Right forelimb (tissue), 1 donor: ENCODE measurements at places on chromosomes 6 and 20.

DNA sequence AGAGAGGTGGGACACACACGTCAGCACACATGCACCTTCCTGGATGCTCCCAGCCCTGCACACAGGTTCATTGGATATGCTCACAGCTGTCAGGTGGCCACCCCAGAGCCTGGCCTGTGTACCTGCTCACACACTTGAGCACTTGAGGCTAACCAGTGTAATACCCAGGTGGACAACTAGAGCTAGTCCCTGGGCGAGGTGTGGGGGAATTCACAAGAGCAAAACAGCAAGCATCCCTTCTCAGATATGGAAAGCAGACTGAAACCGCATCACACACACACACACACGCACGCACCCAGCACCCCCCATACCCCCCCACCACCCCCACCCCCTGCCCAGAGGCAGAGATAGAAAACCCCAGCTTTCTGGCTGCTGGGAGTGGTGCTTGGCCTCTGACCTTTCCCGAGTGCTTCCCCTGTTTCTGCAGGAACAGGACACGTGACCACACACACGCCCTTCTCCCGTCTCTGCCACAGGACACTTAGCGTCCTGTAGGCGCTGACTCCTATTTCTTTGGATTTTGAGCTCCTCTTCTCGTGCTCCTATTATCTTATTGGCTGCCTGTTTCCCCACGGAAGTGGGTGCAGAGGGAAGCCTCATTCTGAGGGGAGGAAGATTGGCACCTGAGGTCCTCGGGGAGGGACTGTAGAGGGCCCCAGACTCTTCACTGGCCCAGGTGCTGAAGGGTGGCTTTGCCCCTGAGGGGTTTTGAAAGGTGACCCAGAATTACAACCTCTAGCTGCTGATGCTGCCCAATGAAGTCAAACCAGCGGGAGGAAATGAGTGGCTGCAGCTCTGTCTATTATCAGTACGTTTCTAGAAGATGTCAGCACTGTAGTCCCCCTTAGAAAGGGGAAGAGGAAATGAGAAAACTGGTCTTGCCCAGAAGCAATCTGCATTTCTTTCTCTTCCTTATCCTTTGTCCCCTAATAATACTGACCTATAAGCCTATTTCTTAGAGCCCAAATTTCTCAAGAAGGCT is 65.8 kb downstream of the SYTL3 start:
- no peak for DNase-seq

DNA sequence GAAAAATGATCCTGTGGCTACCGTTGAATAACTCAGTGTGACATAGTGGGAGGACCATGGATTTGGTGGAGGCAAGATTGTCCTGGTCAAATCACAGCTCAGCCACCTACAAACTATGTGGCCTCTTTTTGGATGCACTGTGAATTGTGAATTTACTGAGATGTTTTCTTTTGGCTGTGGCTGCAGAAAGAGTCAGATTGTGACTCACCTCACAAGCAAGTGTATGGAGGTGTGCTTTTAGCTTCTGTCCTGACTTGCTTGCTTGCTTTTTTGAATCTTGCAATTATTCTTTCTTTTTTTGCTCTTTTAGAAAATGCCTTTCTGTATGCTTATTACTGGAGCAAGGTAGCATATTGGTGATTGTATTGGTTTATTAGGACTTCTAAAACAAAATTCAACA is 122.9 kb upstream of the FOXO3 start:
- DNase-seq, result no peak

DNA sequence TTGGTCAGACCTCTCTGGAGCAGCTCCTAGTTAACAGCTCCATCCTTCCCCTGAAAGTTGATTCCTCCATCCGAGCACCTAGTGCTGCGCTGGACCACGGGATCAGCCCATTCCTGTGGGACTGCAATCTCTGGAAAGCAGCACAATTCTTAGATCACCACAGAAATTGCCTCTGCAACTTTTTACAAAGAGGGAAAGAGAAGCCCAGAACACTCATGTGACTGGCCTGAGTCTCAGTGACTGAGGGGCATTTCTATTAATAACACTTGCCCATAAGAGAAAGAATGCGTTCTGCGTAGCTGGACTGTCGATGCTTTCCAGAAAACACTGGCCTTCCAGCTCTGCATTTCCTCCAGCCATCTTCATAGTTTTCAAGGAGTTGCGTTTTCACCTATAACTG is 18.3 kb downstream of the MPC1 start:
- DNase-seq, result no peak

DNA sequence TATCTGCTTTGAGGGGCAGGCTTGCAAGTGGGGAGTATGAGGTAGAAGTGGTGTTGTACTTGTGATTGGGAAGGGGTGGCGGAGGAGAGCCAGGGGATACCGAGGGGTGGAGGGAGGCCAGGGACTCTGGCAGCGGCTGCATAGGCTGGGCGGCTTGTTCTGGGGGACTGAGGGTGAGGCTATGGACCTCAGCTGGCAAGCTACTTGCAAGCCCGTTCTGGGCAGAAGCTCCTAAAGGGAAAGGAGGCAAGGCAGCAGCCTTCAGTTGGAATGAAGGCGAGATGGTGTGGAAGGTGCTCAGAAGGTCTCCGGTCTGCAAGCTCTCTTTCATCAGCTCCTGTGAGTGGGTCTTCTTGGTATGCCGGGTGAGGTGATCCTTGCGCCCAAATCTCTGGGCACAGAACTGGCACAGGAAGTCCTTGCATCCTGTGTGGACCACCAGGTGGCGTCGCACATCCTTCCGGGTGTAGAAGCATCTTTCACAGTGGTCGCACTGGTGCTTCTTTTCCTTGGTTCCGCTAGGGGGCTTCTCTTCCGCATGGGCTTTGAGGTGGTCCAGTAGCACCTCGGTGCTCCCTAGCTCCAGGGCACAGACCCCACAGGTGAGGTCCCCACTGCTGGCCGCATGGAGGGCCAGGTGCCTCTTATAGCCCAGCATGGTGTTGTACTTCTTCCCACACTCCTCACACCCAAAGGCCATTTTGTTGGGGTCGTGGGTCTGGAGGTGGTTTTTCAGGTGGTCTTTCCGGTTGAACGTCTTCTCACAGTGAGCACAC is 66.0 kb downstream of the PLAGL1 start:
- DNase-seq, result no peak

GRCh38 chr20:62030834-62031434 is 34.7 kb downstream of the TAF4 start:
- DNase-seq, result no peak

DNA sequence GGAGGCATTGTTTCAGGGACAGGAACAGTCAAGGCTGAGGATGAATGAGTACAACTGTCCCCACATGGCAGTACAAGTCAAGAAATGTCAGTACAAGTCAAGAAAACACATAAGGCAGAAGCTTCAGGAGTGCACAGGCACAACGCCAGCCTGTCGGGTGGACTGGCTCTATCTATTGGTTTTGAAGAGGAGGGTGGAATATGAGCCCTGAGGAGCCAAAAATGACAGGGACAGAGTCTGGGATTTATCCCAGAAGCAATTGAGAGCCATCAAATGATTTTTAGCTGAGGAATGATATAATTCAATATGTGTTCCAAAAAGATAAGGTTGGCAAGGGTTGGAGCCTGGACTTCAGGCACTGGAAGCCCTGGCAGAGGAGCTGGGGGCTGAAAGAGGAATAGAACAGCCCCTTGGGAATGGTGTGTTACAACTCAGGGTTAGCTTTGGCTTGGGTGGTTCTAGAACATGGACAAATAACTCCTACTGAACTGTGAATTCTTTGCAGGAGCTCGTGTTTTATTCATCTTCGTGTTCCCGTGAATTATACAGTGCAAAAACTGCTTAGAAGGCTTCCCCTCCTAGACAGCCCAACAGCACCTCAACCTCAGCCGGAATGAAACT is 425.7 kb upstream of the ARID1B start:
- DNase-seq, result no peak

DNA sequence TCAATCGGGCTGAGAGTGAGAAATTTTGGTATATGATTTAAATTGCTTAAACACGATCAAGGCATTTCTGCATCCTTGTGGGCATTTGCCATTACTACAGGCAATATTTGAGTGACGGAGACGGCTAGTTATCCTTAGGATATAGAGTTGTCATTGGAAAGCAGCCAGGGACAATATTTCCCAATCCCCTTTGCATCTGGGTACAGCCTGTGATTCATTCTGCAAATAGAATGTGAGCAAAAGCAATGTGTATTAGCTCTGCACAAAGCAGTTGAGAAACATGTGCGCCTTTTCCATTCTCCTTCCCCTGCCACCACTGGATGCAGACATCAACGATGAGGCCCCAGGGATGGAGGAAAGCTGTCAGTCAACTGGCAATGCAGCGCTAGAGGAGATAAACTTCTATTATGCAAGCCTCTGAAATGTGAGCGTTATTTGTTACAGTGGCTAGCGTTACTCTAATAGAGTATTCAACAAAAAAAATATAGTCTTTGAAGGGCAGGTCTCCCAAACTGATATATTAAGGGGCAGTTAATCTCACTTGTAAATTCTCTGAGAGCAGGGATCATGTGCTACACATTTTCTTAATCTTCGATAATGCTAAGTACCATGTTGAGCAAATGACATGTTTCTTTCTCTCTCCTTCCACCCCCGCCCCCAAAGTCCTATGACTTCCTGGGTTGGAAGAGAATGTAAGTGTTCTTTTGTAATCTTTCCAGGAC is 37.1 kb upstream of the NCOA3 start:
- DNase-seq, result peak; percentile 51

- no peak for DNase-seq
Measured at GRCh38 chr20:19960745-19961144, 56.4 kb upstream of the NAA20 start.

DNA sequence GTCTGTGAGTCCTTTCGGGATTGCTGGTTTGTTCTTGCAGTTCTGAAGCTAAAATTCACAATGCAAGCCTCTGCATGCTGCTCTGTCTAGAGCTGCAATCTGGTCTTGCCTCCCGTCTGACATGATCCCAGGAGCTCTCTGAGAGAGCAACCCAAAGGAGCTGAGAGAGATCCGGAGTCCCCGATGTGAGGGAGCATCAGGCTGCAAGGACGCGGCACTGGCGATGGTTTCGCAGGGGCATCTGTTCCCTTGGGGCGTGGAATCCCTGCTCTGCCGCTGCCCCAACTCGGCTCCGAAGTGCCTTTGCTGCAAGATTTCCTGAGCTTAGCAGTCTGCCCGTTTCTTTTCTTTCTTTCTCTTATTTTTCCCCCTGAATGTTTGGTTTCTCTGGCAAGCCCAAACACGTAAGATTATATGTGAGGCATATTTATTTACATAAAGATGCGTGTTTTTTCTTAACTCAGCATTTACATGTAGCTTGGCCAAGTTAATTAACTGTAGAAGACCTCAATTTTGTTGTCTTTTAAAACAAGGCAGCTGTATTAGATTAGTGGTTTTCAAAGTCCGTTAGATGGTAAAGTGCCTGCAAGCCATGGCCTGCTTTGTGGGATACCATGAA is 873.0 kb downstream of the KIF16B start:
- no peak for DNase-seq

- DNase-seq, result no peak
Measured at GRCh38 chr20:41654292-41654691, 36.1 kb upstream of the CHD6 start.

GRCh38 chr6:155264693-155265320 is 994 bp downstream of the CLDN20 start:
- no peak for DNase-seq

GRCh38 chr6:137941995-137942394 is 74.9 kb downstream of the TNFAIP3 start:
- no peak for DNase-seq

GRCh38 chr6:167803816-167804215 is 22.9 kb upstream of the AFDN start:
- DNase-seq, result no peak

DNA sequence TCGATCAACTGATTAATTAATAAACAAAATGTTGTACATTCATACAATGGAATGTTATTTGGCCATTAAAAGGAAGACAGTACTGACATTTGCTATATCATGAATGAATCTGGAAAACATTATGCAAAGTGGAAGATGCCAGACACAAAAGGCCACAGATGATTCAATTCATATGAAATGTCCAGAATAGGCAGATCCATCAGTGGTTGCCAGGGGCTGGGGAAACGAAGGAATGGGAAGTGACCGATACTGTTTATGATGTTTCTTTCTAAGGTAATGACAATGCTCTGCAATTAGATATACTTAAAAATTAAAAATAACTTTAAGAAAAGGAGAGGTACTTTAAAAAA is 37.2 kb downstream of the ELOVL5 start:
- no peak for DNase-seq

GRCh38 chr20:17825960-17826843 is 126.4 kb downstream of the BANF2 start:
- no peak for DNase-seq

- no peak for DNase-seq
Measured at GRCh38 chr20:23207826-23208540, 121.9 kb upstream of the CD93 start.

GRCh38 chr6:112680091-112680490 is 333.0 kb downstream of the RFPL4B start:
- no peak for DNase-seq

DNA sequence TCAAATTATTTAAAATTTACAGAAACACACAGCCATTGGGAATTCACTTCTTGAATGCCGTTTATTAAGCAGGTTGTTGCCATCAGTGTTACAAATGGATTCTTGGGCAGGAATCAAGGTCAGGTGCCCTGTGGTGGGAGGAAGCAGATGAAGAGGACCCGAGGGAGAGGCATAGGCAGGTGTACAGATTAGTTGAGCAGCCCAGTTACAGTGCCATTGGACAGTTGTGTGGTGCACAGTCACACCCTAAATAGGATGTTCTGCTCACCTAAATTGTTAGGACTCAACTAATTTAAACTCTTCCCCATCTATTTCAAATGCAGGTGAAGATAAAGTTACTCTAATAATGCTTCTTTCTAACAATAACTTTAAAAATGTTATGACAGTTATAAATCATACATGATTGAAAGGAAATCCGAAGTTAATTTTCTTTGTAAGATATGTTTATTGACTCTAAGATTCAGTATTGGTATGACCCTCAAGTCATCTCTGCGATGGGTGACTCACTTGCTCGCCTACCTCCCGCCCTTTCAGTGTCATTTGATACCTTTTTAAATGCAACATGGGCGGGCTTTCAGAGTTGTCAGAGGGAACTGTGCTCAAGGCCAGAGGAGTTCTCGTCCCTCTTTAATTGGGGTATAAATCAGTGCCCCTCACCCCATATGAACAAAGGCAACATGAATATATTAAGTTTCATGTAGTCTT is 35.1 kb downstream of the DSE start:
- DNase-seq, result no peak

DNA sequence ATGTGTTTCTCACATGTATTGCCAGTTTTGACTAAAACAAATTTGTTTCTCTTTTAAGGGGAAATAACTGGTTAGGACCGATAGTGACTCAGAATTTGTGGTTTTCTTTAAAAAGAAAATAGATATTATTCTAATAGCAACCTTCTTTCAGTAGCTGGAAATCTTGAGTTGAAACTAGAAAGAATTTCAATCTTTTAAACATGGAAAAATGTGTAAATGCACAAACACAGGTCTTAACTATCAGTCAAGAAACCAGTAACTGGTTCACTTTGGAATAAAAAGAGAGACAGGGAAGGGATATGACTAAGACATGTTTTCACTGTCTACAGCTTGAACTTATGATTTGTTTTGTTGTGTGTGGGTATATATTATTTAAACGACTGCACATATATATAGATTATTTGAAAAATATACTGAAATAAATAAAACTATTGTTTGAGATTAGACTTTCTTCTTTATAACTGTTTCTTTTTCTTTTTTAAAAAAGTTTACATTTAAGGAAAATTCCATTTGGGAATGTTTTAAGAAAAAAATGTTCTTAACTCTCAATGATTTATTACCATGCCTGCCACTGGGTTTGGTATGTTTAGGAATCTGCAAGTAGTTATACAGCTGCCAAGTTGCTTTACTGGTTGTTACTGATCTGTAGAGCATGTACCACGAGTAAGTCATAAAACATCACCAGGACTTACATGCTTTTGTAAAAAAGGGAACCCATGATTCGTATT is 753.3 kb upstream of the MARCKS start:
- no peak for DNase-seq

GRCh38 chr20:39716796-39717341 is 754.7 kb downstream of the DHX35 start:
- no peak for DNase-seq
